ENCODE measurements at places on chromosomes 4 and X. TPM values are rescaled to one million over a fixed set of nuclear protein-coding genes. Genes with fewer than 3 reads are reported as not detected.

The STK32B gene
- 18.1 TPM for polyA plus RNA-seq

The FGG gene
- polyA plus RNA-seq, result 1.8 TPM

DNA sequence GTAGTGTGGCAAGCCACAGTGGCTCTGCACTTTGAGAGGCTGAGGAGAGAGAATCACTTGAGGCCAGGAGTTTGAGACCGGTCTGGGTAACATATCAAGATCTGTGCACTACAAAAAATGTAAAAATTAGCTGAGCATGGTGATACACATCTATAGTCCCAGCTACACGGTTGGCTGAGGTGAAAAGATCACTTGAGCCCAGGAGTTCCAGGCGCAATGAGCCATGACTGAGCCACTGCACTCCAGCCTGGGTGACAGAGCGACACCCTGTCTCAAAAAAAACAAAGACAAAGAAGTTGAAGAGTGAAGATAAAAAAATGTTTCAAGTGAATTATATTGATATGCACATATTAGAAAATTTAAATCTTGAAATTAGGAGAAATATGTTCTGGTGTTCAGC is 46.3 kb downstream of the SULT1B1 start:
- no peak for DNase-seq

DNA sequence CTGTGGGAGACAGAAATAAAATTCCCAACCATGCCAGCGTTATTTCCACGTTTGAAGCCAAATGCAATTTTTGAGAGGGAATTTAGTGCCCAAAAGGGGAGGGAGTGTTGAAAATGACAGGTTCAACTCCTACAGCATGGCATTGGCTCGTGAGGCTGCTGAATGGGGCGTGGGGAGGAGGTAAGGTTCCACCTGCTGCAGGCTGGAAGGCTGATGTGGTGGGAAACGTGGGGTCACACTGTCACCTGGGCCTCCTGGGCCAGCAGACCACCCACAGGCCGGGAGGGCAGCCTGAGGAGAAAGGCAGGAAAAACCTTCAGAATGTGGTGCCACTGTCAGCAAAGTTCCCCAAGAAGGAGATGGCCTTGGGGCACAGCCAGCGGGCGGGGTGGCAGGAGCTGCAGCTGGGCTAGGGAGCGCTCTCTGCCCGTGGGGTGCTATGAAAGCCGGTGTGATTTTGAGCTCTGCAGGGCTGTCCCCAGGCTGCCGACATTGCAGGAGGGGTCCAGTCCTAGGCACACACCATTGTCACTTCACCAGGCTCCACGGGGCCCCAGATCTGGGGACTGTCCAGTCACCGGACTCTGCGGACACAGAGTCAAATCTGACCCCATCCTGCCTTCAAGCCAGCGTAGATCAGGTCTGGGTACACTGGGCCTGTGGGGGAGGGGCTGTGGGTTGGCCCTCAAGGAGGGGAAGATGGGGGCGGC is 19.6 kb downstream of the MSANTD1 start:
- peak; percentile 51 for DNase-seq

The RHOXF1 gene
- polyA plus RNA-seq, result 0.97 TPM

Measured in kidney (tissue), 22 donors.